ENCODE measurements at places on chromosomes 5 and 9.

- no peak for DNase-seq
These were observed 279.1 kb downstream of the MSX2 start for GRCh38 chr5:175003531-175003930.

DNA sequence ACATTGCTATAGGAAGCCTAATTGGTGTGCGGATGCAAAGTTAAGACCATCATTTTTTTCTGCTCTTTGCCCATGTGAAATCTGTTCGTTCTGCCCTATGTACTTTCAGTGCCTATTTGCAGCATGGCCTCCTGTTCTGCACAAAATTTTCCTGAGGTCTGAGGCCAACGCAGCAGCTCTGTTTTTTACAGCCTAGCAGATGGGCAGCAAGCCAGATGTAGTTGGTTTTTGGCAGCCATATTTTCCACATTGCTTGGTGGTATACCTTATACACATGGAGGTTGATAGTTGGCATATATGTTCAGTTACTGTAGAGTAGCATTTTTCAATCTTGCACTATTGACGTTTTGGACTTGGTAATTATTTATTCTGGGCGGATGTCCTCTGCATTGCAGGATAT is 133.5 kb upstream of the MRPS30 start:
- DNase-seq, result no peak

- no peak for DNase-seq
These were observed 32.2 kb upstream of the KCNIP1 start for GRCh38 chr5:170471551-170472178.

DNA sequence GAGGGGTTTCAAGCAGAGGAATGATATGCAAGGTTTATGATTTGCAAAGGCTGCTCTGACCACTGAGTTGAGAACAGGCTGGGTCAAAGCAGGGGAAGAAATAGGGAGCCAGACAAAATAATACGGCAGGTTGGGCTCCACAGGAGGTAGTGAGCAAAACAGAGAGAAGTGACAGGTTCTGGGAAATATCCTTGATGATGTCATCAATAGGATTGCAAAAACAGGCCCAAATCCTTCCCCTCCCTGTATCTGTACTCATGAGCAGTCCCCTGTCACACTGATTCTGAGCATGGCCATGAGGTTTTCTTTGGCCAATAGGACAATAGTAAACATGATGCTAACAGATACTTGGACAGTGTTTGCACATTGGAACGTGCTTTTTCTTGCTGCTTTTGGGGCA is 471.8 kb upstream of the BRINP1 start:
- DNase-seq, result no peak

DNA sequence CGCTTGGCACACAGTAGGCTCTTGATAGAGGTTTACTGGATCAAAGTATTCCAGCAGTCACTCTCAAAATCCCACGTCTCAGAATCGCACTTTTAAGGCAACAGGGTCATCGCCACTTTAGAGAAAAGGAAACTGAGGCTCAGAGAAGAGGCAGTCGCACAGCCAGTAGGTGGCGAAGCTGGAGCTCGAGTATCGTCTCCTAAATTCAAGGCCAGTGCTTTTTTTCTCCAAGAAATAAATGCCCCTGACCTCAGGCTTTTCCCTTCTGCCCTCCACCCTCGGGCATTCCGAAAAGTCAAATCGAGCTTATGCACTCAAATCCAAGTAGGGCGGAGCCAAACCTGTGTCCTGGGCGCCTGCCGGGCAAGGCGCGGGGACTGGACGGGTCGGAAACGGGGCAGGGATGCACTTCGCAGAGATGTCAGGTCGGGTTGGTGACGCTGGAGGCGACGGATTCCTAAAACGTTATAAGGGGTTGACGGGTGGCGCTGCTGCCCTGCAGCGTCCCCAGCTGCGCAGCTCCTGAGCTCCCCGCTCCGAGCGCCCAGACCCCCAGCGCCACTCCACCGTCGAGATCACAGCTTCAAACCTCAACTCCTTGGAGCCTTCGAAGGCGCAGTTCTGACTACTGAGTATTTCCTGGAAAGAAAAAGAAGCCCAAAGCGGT is 4.7 kb upstream of the FOXB2 start:
- DNase-seq, result no peak

- no peak for DNase-seq
These were observed 12.5 kb upstream of the CHD1 start for GRCh38 chr5:98941131-98941883.

DNA sequence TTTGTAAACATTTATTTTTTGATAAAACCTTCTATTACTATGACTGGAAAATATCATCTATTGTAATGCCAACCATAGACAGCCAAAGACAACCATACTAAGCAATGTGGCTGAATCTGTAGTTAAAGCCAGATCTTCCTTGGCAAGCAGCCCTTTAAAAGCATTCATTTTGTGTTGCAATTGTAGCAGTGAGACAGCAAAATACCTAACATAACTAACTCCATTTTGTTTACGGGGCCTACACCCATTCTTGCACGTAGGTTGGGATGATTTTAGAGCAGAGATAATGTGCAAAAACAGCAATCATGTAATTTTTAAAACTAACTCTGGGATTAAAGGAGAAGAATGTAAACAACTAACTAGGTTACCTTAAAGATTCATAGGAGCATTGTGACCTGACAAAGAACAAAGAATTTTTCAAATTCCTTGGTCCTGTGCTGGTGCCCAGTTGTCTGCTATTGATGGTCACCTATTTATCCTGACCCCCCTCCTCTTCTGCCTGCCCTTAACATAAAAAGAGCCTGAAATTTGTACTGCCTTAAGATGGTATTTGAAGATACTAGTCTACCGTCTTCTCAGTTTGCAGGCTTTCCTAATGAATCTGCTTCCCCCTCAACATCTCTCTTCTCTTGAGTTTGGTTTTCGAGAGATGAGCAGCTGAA is 10.6 kb downstream of the IFNA1 start:
- DNase-seq, result no peak

GRCh38 chr5:135348918-135349317 is 50.1 kb downstream of the MACROH2A1 start:
- no peak for DNase-seq

DNA sequence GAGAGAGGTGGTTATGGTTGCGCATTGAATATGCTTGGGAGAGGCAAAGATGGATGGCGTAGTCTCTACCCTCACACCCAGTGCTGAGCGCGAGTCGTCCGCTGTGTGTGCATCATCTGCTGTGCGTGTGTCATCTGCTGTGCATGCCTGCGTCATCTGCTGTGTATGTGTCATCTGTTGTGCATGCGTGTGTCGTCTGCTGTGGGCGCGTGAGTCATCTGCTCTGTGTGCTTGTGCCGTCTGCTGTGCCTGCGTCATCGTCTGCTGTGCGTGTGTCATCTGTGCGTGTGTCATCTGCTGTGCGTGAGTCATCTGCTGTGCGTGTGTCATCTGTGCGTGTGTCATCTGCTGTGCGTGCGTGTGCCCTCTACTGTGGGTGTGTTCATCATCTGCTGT is 68.0 kb upstream of the IRX4 start:
- no peak for DNase-seq

DNA sequence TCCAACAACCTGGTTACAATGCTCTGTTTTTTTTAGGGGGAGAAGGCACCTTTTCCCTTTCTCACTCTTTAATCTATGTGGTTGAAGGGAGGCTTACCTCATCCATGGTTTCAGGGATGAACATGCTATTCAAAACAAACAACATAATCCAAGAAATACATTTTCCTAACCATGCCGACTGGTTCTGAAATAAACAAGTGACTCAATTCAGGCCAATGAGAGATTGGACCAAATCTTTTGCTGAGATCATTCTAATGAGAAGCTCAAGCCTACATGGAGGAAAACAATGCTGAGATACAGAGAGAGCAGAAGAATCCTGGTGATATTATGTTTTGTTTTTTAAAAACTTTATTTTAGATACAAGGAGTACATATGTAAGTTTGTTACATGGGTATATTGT is 46.8 kb upstream of the ELL2 start:
- DNase-seq, result no peak

DNA sequence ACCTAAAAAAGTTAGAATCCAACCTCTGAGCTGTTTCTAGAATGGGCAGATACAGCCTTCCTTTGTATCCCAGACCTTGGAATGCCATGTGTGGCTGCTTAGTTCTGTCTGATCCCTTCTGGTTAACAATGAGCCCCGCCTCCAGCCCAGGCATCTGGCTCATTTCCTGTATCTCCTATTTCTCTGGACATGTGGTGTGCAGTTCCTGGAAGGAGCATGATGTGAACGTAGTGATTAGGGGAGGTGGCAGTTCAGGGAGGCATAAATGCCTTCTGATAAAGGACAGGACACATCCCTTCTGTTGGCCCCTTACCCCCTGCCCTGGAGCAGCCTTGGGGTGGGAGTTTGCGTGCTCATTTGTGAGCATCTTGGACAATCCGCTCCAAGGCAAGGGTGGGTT is 243.0 kb downstream of the ZSWIM6 start:
- no peak for DNase-seq

DNA sequence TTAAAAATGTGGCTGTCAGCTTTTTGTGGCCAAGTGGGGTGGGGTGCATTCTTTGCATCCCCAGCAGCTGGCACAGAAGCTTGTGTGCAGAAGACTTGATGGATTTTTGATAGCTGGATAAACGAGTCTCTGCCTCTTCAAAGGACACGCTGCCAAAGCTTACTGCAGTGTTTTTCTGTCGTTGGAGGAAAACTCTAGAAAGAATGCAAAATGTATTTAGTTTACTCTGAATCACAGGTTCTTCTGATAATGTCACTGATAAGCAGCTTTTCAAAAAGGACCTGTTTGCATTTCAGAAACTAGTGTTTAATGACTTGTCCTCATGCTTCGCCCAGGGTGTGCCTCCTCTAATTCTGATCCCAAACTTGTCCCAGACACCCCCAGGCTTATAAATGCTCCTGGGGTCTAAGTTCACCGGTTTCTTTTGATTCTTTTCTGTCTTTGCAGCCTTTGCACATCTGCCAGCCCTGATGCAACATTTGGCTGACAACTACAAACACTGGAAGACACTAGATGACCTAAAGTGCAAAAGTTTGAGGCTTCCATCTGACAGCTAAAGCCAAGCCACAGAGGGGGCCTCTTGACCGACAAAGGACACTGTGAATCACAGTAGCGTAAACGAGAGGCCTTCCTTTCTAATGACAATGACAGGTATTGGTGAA is 66.0 kb downstream of the WDR41 start:
- DNase-seq, result no peak

DNA sequence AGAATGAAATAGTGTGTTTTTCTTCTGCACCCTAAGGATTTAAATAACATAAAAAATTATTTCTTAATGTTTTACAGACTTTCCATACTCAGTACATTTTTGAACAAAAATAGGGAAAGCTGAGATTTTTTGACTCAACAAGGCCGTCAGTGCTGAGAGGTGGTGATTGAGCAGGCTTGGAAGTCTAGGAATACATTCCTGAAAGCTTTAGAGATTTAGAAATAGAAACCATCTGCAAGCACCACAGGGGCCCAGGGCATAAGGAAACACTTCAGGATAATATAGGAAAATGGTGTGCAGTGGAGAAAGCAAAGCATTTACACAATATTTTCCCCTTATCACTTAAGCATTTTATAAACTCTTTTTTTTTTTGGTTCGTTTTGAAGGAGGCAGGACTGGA is 5.2 kb downstream of the BASP1 start:
- no peak for DNase-seq

DNA sequence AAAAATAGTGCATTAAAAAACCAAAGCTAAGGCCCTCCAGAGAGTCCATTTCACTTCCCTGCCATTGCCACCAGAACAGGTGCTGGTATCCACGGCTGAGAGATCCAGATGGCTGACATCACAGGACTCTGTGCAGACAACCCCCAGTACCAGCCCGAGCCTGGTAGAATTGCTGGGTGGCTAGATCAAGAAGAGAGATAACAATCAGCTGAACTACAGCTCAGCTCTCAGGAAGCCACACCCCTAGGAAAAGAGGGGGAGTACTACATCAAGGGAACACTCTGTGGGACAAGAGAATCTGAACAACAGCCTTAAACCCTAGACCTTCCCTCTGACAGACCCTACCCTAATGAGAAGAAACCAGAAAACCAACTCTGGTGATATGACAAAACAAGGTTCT is 73.8 kb upstream of the SLIT3 start:
- no peak for DNase-seq

DNA sequence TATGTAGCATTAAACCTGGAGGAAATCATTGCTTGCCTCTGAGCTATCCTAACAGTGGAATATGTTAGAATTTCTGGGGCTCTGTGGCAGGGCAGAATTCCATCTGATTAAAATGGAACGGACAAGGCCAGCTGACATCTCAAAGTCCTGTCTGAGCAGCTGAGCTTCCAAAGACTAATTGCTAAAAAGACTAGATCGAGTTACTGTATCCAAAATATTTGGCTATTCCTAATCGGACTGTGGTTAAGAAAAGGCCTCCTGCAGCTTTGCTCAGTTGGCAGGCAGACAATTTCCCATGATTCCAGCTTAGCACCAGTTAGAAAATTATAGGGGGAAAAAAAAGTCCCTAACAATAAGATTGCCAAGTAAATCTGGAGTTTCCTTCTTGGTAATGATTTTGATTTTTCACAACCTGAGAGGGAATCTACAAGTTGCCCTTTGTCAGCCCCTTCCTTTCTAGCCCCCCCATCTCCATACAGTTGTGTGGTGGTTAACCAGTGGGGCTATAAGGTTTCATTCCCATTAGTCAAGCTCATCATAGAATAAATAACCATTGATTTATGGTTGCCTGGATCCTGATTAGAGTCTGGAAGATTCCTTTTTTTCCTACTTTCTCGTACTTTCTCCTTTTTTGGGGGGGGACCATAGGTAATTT is 26.4 kb downstream of the PTGR1 start:
- DNase-seq, result no peak

- no peak for DNase-seq
These were observed at the start of gene TICAM2 for GRCh38 chr5:115601701-115602590. Gene TICAM2 (minus strand): TSS chr5:115602479. CDS start chr5:115581256, 21,223 bp downstream.

- DNase-seq, result no peak
These were observed 10.3 kb upstream of the FBXL7 start for GRCh38 chr5:15489571-15490235.

DNA sequence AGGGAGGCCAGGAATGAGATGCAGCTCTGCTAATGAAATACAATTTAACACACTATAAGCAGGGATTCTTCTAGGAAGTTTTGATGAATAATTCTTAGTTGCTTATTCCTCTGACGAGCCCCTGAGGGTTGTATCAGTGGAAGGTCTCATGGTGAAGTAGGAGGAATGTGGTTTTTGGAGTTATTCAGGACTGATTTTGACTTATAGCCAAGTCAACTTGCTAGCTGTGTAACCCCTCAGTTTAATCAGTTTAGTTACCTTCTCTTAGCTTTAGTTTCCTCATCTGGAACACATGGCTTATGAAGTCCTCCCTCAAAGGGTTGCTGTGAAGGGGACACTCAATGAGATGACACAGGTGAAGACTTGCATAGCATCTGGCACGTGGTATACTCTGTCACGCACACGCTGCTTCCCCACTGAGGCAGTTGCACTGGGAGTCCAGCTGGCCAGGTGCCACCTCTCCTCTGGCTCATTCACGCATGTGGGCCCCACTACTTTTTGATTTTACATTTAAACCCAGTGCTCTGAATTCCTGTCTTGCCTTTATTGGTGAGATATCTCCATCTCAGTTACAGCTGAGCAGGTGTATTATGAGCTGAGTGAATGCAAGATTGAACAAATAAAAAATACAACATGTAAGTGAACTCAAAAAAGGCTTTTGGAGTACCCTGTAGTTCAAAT is 415.0 kb downstream of the ARHGEF28 start:
- DNase-seq, result no peak

DNA sequence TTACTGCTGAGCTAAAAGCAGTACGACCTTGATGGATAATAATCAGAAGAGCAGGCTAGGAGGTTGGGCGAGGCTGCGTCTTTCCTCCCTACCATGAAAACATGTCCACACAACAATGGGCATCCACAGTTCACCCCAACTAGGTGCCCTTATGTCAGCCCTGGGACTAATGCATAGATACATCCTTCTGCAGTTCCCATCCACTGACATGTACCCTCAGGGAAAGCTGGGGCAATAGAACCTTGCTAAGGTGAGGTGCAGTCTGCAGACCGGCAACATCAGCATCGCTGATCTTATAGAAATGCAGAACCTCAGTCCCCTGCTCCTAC is 697 bp upstream of the PRUNE2 start:
- DNase-seq, result no peak
